ENCODE measurements at places on chromosomes 6 and 20. TPM values are rescaled to one million over a fixed set of nuclear protein-coding genes. Genes with fewer than 3 reads are reported as not detected.

- no peak overlapping the region for H3K4me3 ChIP-seq
- no peak overlapping the region for H3K27ac ChIP-seq
- no peak for DNase-seq
- no peaks in the 10 kb centered on the region for H3K36me3 ChIP-seq
- no peaks in the 10 kb centered on the region for H3K4me1 ChIP-seq
Measured at GRCh38 chr6:168994956-168995355, 258.7 kb downstream of the THBS2 start.

GRCh38 chr6:32967151-32968091 is 973 bp upstream of the BRD2 start:
- DNase-seq: no peak
- H3K36me3 ChIP-seq: peaks cover under 1% of the 10 kb centered on the region
- H3K27me3 ChIP-seq: no peaks in the 10 kb centered on the region
- peak overlapping the region; percentile 100 for H3K27ac ChIP-seq
- H3K4me3 ChIP-seq: peak overlapping the region; percentile 86

LGSN gene
- total RNA-seq: not detected

MATN4 gene
- total RNA-seq: 0.27 TPM

NKX2-2 gene
- 0.35 TPM for total RNA-seq
